ENCODE measurements at places on chromosomes 12 and 14.
A peak's percentile ranks its signal among the peaks of the same experiment; 100 is the strongest.

- no peak for DNase-seq
These were observed 25.8 kb upstream of the MSI1 start for GRCh38 chr12:120394483-120395367.

GRCh38 chr14:103072595-103073366 lies 11.2 kb upstream of the LBHD2 start:
- no peak for DNase-seq

DNA sequence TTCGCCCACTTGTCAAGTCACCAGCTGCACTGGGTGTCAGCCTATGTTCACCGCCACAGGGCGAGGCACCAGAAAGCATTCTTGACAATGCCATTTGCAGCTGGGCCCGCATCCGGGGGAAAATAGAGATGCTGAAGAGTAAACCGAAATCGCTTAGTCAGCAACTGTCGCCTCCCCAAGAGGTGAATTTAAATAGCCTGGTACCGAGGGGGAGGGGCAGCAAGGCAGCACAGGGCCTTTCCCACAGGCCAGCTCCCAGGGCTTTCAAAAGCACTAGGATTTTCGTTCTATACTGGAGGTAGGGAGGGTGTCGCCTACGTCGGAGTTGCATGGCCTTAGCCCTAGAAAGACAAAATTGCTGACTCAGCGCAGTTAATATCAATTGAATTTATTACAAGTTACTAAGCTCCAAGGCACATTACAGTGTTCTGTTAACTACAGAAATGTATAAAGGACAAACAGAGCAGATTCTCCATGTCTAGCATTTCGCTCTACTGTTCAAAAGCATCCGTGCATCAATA lies 4.3 kb downstream of the IRF2BPL start:
- DNase-seq: peak; percentile 66

DNA sequence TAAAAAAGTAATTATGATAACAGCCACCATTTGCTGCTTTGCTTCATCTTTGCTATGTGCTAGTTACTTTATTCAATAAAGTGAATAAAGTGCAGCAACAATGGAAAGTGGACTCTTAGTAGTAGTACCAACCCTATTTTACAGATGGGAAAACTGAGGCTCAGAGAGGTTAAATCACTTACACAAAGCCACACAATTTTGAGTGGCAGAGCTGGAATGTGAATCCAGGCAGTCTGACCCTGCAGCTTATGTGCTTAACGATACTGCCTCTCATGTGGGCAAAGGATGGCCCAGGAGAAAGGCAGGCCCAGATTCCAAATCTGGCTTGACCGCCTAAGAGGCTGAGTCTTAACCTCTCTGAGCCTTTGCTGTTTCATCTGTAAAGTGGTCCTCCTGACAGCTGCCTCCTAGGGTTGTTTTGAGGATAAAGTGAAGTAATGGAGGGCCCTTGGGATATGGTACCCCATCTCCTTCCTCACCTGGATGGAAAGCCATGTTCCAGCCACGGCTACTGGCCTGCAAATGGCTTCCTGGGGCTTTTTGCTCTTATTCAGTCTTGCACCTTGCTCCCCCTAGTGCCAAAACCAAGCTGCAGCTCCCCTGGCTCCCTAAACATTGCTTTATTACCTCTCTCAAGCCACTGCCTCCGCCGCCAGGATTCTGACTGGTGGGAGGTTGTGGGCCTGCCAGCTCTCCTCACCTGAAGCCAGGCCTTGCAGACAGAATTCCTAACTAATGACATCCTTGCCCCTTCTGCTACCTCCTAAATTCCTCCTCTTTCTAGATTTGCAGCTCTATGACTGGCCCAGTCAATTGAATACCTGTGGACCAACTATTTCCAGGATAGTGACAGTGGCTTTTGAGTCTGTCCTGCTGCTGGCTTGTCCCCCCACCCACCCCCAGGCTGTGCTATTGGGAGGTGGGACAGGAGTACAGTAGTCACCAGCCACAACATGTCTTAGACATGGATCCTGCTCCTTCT lies 283.3 kb upstream of the PWP1 start:
- peak; percentile 67 for DNase-seq

- no peak for DNase-seq
These were observed 16.6 kb downstream of the CCND2 start for GRCh38 chr12:4289998-4290790.
